ENCODE measurements at places on chromosomes 6 and 20.

- no peak for DNase-seq
These were observed 155.9 kb upstream of the ZNF217 start for GRCh38 chr20:53749499-53749898.

GRCh38 chr20:47765691-47766594 is 19.3 kb downstream of the SULF2 start:
- no peak for DNase-seq

DNA sequence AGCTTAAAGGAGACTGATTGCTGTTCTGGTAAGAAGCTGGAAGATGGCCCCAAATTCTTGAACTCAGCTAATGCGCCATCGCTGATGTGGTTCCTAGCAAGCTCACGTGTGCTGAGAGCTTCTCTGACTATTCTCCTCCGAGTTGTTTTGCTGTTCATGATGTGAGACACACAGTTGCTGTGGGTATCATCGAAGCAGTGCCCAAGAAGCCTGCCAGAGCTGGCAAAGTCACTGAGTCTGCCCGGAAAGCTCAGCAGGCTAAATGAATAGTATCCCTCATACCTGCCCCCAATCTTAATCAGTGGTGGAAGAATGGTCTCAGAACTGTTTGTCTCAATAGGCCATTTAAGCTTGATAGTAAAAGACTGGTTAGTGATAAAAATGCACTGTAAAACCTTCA is 28.3 kb upstream of the BCLAF1 start:
- DNase-seq = no peak

DNA sequence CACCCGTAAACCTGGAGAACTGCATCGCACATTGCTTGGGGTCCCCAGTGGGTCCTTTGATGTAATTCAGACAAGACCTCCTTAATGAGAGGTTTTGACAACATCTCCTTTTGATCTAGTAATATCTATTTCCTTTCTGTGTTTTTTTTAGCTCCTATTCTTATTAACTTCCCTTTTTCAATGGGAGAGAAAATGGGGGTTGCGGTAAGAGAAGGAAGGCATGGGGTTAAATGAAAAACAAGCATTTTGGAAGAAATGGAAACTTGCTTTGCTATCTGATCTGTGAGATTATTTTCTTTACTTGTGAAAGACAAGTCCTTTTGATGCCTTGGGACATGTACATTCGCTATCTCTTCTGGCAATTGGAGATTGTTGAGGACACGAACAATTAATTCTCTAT is 418.6 kb upstream of the MAN1A1 start:
- no peak for DNase-seq

DNA sequence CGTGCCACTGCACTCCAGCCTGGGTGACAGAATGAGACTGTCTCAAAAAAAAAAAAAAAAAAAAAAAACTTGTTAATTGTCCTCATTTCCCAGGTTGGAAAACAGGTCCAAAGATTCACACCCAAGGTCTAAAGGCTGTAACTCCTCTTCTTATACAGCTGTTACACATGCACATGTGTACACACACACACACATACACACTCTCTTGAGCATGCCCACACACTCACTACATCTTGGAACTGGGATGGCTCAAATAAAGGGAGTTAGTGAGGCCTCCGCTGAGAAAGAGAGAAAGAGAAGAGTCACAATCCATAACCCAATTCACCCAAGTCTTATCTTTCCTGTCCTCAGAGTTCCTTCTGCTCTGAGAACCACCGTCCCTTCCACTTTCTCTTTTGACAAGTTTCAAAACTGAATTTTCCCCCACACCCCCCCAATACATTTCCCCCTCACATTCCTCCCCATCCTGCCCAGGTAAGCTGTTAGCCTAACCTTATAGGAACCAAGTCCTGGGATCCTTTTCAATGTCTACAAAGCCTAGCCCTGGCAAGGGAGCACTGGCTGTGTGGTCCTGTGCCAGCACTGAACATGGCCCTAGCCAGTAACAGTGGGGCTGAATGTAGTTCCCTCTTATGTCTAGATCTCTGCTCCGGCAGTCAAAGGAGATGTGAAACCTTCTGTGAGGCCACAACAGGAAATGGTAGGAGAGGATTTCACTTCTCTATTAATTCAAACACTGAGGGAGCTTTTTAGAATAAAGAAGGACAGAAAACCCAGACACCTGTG is 3.2 kb upstream of the HLA-DMB start:
- no peak for DNase-seq

DNA sequence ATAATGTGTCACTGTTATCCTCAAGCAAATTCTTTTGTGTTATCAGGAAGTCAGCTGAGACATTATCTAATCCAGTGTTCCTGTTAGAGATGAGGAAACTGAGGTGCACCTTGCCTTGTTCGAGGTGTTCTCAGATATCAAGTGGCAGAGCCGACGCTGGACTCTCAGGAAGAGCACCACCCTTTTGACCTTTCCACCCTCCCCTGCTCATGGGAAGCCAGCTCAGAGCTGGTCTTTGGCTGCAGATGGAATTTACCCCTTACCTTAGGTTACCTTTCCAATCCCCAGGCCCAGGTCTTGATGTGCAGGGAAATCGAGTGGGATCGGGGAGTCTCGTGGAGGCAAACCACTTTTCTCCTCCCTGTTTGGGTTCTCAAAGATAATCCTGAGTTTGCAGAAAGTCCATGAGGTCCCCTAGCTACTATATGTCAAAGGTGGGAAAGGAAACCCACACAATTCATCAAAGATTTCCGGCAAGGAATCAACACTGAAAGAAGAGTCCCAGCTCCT is 62.9 kb upstream of the PIM1 start:
- DNase-seq = no peak

GRCh38 chr6:150534553-150534952 is 65.1 kb upstream of the PLEKHG1 start:
- DNase-seq = no peak
